ENCODE measurements at places on chromosomes 5 and 9.

GRCh38 chr9:135243201-135244190, 156.0 kb downstream of the OLFM1 start:
- DNase-seq, result no peak

- DNase-seq, result no peak
Observed at GRCh38 chr5:3943859-3944258, 348.2 kb downstream of the IRX1 start.

DNA sequence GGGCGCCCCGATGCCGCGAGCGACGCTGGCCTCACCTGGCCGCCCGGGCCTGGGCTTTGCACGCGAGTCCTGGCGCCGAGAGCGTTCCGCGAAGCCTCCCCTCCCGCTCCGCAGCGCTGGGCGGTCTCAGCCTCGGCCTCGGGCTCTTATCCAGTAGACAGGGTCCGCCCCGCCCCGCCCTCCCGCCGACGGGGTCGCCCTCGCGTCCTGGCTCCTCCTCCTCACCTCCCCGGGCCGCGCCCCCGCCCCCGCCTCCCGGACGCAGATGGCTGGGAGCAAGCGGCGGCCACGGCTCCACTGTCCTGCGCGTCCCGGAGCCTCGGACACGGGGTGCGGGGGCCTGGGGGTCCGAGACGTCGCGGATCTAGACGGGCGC, at the start of gene SLC6A3:
TSS of gene SLC6A3 (minus strand) at position 128 of the 376 bp plus-strand sequence. CDS start 2,243 bp downstream, outside the sequence.
- no peak for DNase-seq

GRCh38 chr5:59267033-59267432, 626.5 kb downstream of the PDE4D start:
- no peak for DNase-seq

GRCh38 chr5:81773574-81773973, 22.7 kb upstream of the SSBP2 start:
- DNase-seq, result no peak

GRCh38 chr5:173790177-173790719, 97.9 kb upstream of the CPEB4 start:
- no peak for DNase-seq

DNA sequence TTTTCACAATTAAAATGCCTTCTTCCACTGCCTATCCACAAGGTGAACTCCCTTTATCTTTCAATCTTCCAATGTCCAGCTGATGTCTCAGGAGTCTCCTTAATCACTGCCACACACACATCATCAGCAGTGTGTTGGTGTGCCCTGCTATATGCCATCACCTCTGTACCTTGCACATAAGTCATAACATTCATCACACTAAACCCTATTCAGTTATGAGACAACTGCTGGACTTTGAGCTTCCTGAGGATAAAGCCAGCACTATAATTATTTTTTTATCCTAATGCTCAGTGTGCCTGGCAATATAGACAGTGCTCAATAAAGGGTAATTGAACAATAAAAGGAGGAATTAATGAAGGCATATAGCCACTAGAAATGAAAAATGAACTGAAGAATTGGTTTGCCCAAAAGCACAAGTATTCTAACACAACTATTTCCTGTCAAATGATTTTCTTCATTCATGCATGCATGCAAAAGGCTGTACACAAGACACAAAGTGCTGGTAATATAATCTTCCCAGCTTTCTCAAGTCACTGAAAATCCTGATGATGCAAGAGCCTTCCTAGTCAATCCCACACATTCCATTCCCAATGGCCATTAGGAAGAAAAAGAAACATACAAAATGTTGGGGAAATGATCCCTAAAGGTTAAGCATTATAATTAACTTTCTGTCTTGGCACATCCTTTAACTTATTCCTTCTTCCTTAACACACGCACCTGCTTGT, 32.4 kb downstream of the LPAR1 start:
- DNase-seq, result no peak

DNA sequence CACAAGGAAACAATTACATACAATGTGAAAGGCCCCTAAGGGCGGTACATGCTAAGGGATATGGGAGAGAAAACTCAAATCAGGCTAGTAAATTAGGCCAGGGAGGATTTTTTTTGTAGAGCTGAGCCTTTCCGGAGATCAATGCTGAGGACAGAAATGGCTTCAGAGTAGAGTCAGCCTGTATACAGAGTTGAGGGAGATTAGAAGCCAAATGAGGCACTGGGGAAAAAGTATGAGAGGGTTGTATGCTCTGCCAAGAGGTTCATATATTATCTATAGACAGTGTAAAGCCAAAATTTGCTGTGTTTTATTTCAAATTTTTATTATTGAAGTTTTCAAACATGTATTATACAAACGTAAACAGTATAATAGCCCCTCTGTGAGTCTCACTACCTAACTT, 103.1 kb downstream of the BNC2 start:
- no peak for DNase-seq

DNA sequence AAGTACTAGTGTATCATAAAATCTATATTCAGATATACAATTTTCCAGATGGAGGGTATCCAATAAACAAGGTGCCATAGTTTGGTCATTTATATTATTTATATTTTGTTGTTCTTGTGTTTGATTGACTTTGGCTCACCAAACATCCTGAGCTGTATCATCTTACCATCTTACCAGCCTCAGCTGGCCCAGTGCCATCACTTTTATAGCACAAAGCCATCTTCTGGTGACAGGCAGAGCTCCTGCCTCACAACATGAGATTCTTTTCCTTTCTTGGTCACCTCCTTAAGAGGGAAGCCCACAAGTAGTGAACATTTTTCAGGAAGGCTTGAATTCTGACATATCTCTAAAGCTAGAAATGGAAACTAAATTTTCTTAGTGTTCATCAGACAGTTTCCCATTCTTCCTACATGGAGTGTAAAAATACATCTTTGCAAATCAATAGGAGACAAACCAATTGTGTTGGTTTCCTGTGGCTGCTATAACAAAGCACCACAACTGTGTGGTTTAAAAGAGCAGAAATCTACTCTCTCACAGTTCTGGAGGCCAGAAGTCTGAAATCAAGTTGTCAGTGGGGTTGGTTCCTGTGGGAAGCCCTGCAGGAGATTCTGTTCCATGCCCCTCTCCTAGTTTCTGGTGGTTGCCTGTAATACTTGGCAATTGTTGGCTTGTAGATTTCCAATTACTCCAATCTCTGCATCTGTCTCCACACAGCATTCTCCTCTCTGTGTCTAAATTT, 341.8 kb downstream of the MAN2A1 start:
- peak; percentile 18 for DNase-seq

GRCh38 chr9:93902780-93903655, 52.1 kb downstream of the BARX1 start:
- no peak for DNase-seq

- DNase-seq, result no peak
Observed at GRCh38 chr9:76586390-76587314, 127.7 kb downstream of the GCNT1 start.

DNA sequence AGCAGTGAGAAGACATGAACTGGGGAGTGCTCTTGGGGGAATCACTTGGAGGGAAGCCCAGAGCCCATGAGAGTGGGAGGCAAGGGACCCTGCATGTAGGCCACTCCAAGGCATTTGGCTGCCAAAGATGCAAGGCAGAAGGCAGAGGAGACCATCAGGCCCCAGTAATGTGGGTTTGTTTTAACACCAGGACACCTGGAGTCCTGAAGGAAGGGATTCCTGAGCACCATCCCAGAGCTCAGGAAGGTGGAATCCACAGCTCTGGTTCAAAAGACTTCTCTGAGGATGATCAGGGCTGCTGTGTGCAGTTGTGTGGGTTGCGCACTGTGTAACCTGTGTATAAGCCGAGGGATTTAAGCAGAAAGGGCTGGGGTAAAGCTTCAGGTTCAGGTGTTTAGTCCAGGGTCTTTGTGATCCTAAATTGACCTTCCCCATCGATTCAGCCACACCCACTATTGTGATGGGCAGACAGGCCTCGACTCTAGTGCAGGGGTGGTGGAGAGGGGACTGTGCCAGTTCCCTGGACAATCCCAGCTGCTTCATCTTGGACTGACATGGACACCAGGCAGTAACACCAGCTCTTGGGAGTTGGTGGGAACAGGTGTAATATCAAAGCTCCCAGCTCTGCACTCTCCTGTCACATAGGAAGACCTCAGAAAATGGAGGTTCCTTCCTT, 11.0 kb downstream of the B4GALT7 start:
- DNase-seq, result no peak

DNA sequence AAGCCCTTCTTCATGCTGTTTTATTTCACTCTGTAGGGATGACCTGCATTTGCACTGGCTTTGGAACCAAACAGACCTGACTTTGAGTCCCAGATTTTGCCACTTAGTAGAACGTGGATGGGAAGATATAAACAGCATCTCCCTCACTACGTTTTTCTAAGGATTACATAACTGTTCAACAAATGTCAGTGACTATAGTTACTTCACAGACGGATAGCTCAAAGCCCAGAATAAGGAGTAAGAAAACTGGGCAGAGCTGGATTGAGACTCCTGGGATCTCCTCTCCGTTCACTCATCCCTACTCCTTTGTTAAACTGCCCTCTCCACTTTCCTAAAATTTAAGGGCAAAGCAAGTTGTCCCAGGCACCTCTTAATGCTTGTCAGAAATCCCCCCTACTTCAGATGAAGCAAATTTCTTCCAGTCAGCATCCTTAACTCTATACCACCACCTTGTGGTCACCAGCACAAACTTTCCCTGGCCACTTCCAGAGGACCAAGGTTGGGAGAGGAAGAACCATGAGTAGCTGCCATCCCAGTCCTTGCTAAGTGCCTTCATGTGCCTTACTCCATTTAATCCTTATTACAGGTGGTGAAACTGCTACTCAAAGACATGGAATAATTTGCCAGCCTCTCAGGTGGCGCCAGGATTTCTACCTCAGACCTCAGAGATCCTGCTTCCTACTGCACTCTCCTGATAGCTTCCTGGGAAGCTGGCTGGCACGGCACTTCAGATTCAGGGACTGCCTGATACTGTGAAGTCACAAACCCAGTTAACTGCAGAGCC, 38.4 kb downstream of the EGR1 start:
- peak; percentile 53 for DNase-seq

- no peak for DNase-seq
Observed at GRCh38 chr9:2420543-2420942, 201.0 kb upstream of the VLDLR start.

DNA sequence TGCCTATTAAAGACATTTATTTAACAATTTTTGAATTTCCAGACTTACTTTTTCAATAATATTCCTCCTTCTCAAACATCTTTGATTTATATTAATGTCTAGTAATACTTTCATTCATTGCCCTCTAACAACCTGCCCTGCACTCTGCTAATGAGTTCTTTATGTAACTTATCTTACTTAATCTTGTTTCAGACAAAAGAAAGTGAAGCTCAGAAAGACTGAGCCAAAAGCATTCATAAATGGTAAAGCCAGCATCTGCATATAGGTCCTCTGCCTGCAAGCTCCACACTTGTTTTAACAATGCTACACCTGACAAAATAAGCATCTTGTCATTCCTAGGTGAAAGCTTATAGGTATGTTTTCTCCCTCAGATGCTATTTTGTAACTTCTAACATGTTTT, 2.4 kb upstream of the TNPO1 start:
- DNase-seq, result no peak

Data from activated naive CD4-positive, alpha-beta T cell treated with anti-CD3 and anti-CD28 coated beads for 36 hours (primary cell).